OCI-LY7 (cell line): ENCODE measurements at places on chromosomes 12 and 14.

DNA sequence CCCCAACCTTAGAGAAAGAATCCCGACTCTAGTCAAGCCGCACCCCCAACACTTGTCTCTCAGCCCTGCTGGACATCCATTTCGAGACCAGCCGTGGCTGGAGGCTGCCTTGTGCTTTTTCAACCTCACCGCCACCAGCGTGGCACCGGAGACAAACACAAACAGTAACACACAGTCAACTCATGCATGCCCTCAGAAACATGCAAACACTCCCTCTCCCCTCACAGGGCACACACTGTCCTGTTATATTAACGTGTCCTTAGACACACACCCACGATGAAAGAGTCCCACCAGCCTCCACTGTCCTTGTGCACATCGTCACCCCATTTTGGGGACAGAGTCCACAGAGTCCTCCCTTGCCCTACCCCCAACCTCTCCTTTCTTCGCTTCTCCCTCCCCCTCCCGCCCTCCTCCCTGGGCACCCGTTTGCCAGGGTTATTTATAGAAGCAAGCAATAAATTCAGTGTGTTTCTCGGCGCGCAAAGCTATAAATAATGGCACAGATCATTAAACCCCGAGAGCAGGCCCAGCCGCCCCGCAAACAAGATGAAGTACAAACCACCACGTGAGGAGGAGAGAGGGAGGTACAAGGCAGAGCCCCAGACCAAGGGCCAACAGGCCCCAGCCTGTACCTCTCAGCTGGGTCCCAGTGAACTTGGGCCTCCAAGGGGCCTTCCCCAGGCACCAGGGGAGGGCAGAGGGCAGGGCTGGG is 27.9 kb downstream of the SMUG1 start:
- no peak for DNase-seq

- peak; percentile 59 for DNase-seq
These were observed 214.1 kb upstream of the PLEKHG7 start for GRCh38 chr12:92488735-92489134.

GRCh38 chr14:89391123-89391522 is 25.9 kb downstream of the FOXN3 start:
- DNase-seq: no peak

DNA sequence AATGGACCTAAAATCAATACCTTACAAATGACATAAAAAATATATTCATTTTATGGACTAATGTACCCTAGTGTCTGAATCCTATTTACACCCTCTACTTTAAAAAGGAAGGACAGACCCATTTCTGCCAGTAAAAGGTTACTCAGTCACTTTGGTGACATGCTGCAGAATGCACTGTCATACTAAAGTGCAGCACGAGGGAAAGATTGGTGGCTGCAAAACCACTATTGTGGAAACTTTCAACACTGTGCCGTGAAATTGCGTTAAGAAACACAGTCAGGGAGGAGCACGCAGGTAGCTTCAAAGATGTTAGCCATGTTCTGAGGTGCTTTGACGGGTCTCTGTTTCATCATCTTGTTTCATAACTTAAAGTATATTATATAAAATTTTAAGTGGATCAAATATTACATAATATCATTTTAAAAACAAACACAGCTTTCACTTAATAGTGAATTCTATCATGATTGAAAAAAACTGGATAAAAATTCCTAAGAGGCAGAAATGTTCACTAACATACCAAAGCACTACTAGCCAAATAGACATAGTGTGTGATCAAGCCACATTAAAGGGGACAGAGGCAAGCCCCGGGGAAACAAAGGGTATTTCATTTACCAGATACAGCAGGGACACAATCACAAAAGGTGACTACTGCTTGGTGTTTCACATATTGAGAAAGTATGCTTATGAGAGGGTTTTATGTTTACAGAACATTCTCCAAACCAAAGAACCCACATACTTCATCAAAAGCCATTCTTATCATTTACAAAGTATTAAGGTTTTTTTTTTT is 330.8 kb upstream of the SOX5 start:
- no peak for DNase-seq

- no peak for DNase-seq
These were observed 339.3 kb downstream of the PCNX1 start for GRCh38 chr14:71246539-71246938.

GRCh38 chr14:39232554-39233415 is 930 bp upstream of the MIA2 start:
- DNase-seq: no peak

DNA sequence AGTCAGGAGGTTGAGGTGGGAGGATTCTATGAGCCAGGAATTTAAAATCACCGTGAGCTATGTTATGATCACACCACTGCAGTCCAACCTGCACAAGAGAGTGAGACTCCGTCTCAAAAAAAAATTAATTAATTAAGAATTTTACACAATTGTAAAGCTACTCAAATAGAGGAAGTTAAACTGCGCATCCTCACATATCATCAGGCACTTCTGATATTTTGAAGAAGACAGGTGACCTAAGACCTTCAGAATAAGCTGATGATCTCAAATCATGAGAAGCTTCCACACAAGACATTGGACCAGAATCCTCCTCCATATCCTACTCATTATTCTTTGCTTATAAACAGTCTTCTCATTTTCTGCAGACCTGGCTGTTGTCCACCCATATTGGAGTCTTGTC is 800.9 kb downstream of the TMEM121 start:
- no peak for DNase-seq

DNA sequence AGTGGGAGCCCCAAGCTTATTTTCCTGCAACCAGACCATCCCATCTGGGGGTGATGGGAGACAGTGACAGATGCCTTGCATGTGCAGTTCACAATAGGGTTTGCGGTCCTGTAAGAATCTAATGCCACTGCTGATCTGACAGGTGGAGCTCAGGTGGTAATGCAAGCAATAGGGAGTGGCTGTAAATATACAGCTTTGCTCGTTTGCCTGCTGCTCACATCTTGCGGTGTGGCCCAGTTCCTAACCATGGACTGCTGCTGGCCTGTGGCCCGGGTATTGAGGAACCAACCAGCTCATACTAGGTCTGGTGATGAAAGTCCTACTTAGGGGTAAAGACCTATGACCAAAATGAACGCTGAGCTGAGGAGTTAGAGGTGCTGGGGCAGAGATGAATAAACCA is 36.1 kb upstream of the CCDC88C start:
- no peak for DNase-seq

- no peak for DNase-seq
These were observed 182.8 kb downstream of the SLC5A8 start for GRCh38 chr12:101027200-101027599.

GRCh38 chr14:65025818-65026217 is 39.1 kb downstream of the FNTB start:
- no peak for DNase-seq

GRCh38 chr12:100184549-100185145 is 16.0 kb upstream of the ACTR6 start:
- no peak for DNase-seq

- no peak for DNase-seq
These were observed 203.5 kb upstream of the G2E3 start for GRCh38 chr14:30355431-30355913.

DNA sequence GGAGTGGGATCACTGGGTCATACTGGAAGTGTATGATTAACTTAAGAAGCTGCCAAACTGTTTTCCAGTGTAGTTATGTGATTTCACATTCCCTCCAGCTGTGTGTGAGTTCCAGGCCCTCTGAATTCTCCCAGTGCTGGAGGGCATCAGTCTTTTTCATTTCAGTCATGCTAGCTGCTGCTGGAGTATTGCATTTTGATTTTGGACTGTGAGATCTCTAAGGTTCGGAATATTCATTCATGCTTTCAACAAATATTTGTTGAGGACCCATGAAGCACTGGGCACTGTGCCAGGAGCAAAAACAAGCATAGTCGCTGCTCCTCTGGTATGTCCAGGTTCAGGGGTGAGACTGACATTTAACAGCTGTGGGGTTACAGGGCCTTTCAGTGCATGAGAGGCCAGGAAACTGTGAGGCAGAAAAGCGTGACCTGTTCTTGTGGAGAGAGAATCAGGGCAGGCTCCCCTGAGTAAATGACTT is 133.2 kb downstream of the SCARB1 start:
- no peak for DNase-seq

DNA sequence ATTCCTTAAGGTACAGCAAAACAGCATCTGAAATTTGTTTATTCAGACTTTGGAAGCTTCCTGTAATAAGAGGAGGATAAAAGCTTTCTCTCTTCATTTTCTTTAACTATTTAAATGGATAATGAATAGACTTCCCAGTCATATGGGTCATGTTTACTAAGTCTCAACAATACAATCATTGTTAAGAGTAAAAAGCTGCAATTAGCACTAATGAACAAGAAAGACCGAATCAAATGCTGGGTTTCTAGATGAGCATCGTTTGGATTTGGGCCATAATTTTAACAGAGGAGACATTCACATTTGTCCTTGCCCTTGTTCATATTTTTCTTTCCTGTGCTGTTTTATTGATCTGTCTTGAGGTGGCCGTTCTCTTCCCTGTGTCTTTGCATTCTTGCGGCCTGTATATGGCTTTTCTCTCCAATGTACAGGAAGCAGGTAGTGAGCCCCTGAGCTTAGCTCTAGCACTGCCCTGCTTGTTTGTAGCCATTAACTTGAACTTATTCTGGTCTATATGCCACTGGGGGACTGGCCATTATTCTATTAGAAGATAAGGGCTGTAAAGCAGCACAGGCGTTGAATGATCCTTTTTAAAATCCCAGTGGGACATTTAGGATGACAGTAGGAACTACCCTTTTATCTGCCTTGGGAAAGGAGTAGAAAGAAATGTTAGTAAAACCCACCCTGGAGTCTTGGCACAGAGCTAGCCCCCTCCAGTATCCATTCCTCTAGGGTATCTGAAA is 34.6 kb downstream of the ABHD12B start:
- no peak for DNase-seq

GRCh38 chr14:43872222-43872621 is 634.9 kb downstream of the FSCB start:
- no peak for DNase-seq
